Liver (tissue), 10 donors: ENCODE measurements at places on chromosomes 6 and 20. TPM values are rescaled to one million over a fixed set of nuclear protein-coding genes. Genes with fewer than 3 reads are reported as not detected.

- DNase-seq, result no peak
- no peaks in the 10 kb centered on the region for H3K27me3 ChIP-seq
- no peak overlapping the region for H3K4me3 ChIP-seq
- H3K4me1 ChIP-seq, result no peaks in the 10 kb centered on the region
- H3K27ac ChIP-seq, result no peak overlapping the region
Measured at GRCh38 chr6:151081656-151082055, 158.1 kb upstream of the AKAP12 start.

GRCh38 chr20:5039255-5039657 lies 37.9 kb upstream of the SLC23A2 start:
- no peak overlapping the region for H3K27ac ChIP-seq
- no peaks in the 10 kb centered on the region for H3K27me3 ChIP-seq
- H3K4me1 ChIP-seq, result no peaks in the 10 kb centered on the region
- no peak overlapping the region for H3K4me3 ChIP-seq
- no peak for DNase-seq

DNA sequence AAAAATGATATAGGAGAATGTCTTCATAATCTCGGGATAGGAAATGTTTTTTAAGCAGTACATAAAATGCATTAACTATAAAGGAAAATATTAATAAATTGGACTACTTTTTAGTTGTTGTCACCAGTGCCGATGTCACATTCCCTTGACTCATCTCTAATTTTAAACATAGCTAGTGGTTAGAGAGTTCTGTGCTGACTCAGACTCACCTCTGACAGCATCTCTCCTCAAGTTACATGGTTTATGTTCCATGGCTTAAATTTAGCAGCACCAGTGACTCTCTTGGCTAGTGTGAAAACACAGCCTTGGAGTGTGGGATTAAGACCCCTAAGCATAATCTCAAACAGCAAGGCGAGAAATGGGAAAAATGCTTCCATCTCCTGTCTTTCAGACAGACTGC lies 311.8 kb upstream of the MMS22L start:
- no peak overlapping the region for H3K27ac ChIP-seq
- no peak overlapping the region for H3K4me3 ChIP-seq
- no peak for DNase-seq
- H3K4me1 ChIP-seq, result no peaks in the 10 kb centered on the region
- no peaks in the 10 kb centered on the region for H3K36me3 ChIP-seq

- H3K27ac ChIP-seq, result no peak overlapping the region
- H3K4me3 ChIP-seq, result no peak overlapping the region
- no peak for DNase-seq
- no peaks in the 10 kb centered on the region for H3K27me3 ChIP-seq
Measured at GRCh38 chr20:57425150-57426013, 34.2 kb downstream of the RBM38 start.

The MATN4 gene
- polyA plus RNA-seq, result 0.05 TPM

DNA sequence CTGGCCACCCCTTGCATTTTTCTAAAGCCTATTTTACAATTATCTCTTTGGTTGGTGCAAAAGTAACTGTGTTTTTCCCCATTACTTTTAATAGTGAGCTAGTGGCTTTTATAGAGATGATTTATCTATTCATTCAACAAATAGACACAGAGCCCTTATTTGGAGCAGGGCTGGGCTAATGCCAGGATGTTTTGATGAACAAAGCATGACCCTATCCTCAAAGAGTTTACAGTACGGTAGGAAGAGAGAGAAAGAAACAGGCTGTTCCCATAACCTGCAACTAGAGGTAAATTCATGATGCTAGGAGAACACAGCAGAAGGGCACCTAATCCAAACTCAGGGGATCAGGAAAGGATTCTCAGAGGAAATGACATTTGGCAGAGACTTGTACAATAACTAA lies 37.3 kb upstream of the UST start:
- no peaks in the 10 kb centered on the region for H3K36me3 ChIP-seq
- H3K4me1 ChIP-seq, result no peaks in the 10 kb centered on the region
- H3K4me3 ChIP-seq, result no peak overlapping the region
- no peak overlapping the region for H3K27ac ChIP-seq

GRCh38 chr6:44082872-44083321 lies 44.4 kb downstream of the MRPL14 start:
- peaks cover 6% of the 10 kb centered on the region for H3K4me1 ChIP-seq
- DNase-seq, result no peak
- no peaks in the 10 kb centered on the region for H3K36me3 ChIP-seq
- no peak overlapping the region for H3K4me3 ChIP-seq
- no peak overlapping the region for H3K27ac ChIP-seq

The RPL10A gene
- 694 TPM for polyA plus RNA-seq

GRCh38 chr6:19836799-19837510 lies at the start of gene ID4:
Gene ID4, plus strand, starts transcription at chr6:19837370. Its CDS starts 385 bp downstream, at chr6:19837755.
- peak within 1 kb of the TSS; percentile 65 for H3K27ac ChIP-seq
- H3K4me3 ChIP-seq, result peak within 1 kb of the TSS; percentile 26
- peak; percentile 67 for DNase-seq
- H3K27me3 ChIP-seq, result peaks cover 11% of the 10 kb centered on the region
- H3K36me3 ChIP-seq, result no peaks in the 10 kb centered on the region

- DNase-seq, result no peak
- no peaks in the 10 kb centered on the region for H3K36me3 ChIP-seq
- H3K27ac ChIP-seq, result peak overlapping the region; percentile 99
Measured at GRCh38 chr6:27836141-27836782, 75.9 kb downstream of the OR2B2 start.

DNA sequence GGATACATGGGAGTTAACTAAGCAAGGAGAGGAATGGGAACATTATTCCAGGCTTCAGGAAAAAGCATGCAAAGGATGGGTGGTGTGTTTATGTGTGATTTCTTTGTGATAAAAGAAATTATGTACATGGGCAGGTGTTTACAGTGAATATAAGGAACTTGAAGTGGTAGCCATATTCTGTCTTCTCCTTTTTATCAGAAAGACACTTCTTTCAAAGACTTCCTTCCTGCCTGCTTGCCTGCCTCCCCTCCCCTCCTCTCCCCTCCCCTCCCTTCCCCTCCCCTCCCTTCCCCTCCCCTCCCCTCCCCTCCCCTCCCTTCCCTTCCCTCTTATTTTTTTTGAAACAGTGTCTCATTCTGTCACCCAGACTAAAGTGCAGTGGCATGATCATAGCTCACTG lies 14.4 kb downstream of the CYB5R4 start:
- no peaks in the 10 kb centered on the region for H3K27me3 ChIP-seq
- no peak overlapping the region for H3K4me3 ChIP-seq
- DNase-seq, result no peak
- no peaks in the 10 kb centered on the region for H3K36me3 ChIP-seq
- H3K4me1 ChIP-seq, result no peaks in the 10 kb centered on the region

DNA sequence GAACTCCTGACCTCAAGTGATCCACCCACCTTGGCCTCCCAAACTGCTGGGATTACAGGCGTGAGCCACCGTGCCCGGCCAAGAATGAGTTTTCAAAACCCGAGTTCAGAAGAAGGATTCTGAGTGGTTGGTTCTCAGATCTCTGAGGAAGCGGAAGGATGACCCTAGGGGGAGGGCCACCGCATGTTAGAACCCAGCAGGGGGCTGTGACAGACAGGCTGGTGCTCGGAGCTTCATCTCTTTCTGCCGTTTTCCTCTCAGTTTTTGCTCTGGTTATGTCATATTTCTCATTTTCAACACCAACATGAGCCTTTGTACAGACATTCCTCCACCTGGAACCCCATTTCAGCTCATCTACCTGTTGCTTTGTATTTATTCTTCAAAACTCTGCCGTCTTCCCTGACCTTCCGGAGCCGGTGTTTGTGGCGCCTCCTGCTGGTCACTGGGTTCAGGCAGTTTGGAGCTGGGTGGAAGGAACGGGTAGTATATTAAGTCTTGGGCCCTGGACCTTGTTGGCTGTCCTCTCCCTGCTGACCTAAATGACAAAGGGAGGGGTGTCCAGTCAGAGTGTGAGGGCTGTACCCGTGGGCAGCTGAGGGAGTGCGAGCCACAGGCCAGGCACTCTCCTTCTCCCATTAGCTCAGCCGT lies at the start of gene DEFB123:
Gene DEFB123 (plus strand): TSS at position 621 of the 648 bp plus-strand sequence. CDS start 67 bp downstream, outside the sequence.
- H3K36me3 ChIP-seq, result no peaks in the 10 kb centered on the region
- H3K27me3 ChIP-seq, result peaks cover 2% of the 10 kb centered on the region
- H3K4me1 ChIP-seq, result no peaks in the 10 kb centered on the region
- H3K27ac ChIP-seq, result no peak within 1 kb of the TSS

DNA sequence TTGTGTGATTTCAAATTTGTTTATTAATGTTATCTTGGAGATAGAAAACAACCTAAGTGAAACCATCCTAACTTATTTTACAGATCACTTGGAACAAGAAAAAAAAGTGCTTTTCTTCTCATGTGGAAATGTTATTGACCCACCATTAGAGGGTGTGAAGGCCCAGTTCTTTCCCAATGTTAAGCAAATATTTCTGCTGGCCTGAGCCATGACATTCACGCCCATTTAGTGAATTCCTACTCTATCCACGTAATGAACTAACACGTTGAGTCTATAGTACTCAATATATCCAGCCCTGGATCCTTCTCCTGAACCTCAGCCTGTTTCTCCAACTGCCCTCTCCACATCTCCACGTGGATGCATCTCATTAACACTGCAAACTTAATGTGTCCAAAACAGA lies 180.6 kb upstream of the ZFP64 start:
- no peak overlapping the region for H3K4me3 ChIP-seq
- H3K4me1 ChIP-seq, result no peaks in the 10 kb centered on the region
- H3K27me3 ChIP-seq, result no peaks in the 10 kb centered on the region
- H3K36me3 ChIP-seq, result no peaks in the 10 kb centered on the region

The C6orf15 gene
- not detected for polyA plus RNA-seq

DNA sequence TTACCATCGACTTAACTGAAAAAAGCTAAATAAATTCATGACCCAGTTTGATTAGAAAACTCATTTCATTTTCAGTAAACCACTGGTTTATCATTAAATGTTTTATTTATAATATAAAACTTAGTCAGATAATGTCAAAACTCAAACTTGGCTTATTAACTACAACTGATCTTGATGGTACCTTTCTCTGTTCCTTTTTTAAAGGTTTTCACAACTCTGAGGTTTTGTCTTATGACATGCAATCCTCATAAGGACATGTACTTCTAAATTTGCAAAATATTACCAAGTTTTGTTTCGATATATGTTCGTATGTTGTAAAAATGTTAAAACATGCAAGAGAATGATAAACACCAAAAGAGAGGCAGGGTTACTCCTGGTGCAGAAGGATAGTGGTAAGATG lies 82.5 kb upstream of the PDE10A start:
- H3K4me1 ChIP-seq, result no peaks in the 10 kb centered on the region
- H3K27ac ChIP-seq, result no peak overlapping the region
- H3K27me3 ChIP-seq, result no peaks in the 10 kb centered on the region
- no peaks in the 10 kb centered on the region for H3K36me3 ChIP-seq
- no peak overlapping the region for H3K4me3 ChIP-seq

GRCh38 chr20:62782893-62783278 lies 13.4 kb upstream of the MRGBP start:
- no peaks in the 10 kb centered on the region for H3K36me3 ChIP-seq
- H3K27ac ChIP-seq, result no peak overlapping the region
- no peak for DNase-seq
- H3K4me1 ChIP-seq, result no peaks in the 10 kb centered on the region
- no peak overlapping the region for H3K4me3 ChIP-seq

The TREM1 gene
- 0.43 TPM for polyA plus RNA-seq

The BHLHE23 gene
- not detected for polyA plus RNA-seq

The TP53RK gene
- polyA plus RNA-seq, result 5.7 TPM

DNA sequence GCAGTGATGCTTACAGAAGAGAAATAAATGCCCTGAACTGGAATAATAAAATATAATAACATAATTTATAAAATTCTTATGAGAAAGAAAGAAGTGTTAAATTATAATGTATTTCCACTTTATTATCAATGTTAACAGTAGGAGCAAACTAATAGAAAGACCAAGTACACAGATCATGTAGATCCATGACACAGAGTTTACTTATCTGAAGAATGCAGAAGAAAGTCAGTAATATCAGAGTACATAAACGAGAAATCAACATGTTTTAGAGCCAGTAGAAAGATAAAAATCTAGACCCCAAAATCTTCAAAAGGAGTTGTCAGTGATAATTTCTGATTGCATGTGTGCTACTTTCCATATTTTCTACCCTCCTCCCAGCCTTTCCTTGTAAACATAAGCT lies 334.8 kb upstream of the MANEA start:
- no peak overlapping the region for H3K27ac ChIP-seq
- H3K27me3 ChIP-seq, result no peaks in the 10 kb centered on the region
- DNase-seq, result no peak
- no peaks in the 10 kb centered on the region for H3K36me3 ChIP-seq

- H3K4me1 ChIP-seq, result no peaks in the 10 kb centered on the region
- no peak overlapping the region for H3K27ac ChIP-seq
- H3K27me3 ChIP-seq, result no peaks in the 10 kb centered on the region
- no peak overlapping the region for H3K4me3 ChIP-seq
Measured at GRCh38 chr20:36628076-36628475, 17.9 kb downstream of the SLA2 start.

DNA sequence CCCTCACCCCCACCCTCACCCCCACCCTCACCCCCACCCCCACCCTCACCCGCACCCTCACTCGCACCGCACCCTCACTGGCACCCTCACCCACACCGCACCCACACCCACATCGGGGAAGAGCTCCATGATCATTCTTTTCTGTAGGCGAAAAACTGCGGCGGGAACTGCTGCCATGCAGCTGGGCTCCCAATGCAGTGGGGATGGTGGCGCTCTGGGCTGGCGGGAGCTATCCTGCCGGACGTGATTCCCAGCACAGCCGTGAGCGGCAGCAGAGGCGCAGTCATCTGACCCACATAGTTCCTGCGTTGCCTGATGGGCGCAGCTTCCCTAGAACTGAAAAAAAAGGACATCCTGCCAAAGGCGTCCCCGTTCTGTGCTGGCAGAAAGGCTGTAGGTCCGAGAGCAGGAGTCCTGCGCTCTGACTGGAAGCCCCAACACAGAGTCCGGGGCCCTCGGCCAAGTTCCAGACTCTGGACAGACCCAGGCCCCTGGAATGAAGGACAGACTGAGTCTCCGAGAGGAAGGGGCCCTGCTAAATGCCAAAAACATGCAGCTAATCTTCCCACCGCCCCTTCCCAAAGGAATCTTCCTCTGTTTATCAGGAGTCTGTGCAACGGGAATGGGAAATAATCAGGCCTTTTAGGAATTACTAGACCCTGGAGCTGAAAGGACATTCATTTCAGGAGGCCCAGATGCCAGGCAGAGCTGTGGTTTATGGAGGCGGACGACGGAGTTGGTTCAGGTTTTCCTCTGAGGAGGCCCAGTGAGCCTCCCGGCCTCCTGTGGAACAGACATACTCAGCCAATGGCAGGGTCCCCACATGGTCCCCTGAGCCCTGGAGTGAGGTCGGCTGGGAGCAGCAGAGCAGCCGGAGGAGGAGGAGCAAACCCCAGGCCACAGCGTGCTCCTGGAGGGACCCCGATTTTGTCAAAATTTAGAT lies 14.1 kb upstream of the TCFL5 start:
- H3K4me1 ChIP-seq, result no peaks in the 10 kb centered on the region
- no peak overlapping the region for H3K4me3 ChIP-seq

DNA sequence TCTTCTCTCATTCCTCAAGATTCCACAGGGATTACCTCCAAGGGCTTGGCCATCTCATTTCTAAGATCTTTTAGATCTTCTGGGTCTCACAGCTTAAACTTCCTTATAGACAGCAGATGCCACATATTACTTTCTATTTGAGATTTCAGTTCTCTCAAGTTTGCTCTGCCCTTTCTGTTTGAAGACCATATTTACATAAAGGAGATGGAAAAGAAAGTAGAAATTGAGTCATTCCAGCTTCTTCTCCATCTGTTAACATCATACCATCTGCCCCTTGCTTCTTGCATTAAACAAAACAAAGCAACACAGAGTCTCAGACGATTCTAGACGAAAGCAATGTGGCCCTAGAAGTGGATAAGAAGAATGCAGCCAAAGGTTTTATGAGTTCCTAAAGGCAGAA lies 203.4 kb downstream of the TTLL2 start:
- H3K4me1 ChIP-seq, result no peaks in the 10 kb centered on the region
- DNase-seq, result no peak
- no peak overlapping the region for H3K27ac ChIP-seq
- no peaks in the 10 kb centered on the region for H3K36me3 ChIP-seq

The RHAG gene
- polyA plus RNA-seq, result not detected

The CDH22 gene
- polyA plus RNA-seq, result 0.02 TPM
